ENCODE measurements at places on chromosomes 3 and 15.

GRCh38 chr3:176431991-176432390 lies 765.3 kb downstream of the TBL1XR1 start:
- DNase-seq: no peak

GRCh38 chr3:121724130-121724529 lies 25.4 kb downstream of the GOLGB1 start:
- no peak for DNase-seq

DNA sequence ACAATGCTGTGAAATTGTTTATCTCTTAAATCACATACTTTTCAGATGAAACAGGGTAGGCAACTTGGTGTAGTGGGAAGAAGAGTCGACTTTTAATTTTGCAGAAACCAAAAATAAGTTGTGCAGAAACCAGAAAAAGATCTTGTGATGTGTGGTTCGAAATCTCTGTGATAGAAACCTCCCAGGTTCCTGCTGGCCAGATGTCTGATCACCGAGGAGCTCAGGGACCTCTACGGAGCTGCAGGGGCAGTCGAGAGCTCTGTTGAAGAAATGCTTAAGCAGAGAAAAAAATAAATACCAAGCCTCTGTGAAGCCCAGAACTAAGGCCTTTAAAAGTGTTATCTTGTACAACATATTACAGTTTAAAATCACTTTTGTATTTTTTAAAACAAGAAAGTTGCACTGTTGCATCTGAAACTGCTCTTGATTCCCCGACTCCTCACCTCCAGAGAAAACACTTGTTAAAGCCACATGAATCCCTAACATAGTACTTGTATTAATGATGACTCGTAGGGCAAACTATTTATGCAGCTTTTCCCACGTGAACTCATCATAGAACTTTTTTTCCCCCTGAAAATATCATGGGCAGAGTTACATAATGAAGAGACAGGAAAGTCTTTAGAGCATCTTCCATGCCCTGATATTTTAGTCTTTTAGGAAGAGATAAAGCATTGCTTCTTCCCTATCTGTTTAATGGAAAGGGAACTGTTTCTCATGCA lies 51.3 kb downstream of the CCK start:
- DNase-seq: no peak

- no peak for DNase-seq
Measured at GRCh38 chr3:120487191-120487650, 36.4 kb upstream of the FSTL1 start.

DNA sequence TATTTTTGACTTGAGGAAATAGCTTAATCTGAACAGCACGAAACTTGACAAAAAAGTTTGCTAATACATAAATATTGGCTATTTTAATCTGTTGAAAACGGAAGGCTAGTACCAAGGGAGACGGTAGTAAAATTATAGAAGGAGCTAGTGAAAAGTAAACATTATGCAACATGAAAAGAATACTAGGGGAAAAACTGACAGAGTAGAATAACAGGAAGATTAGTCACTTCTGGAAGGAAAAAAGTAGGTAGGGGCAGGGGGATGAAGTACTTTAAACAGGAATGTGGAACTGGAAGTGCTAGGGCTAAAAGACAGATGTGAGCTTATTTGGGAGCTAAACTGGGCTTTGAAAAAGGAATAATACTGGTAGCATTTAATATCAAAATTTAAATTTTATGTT lies 60.1 kb downstream of the MBNL1 start:
- DNase-seq: no peak

- no peak for DNase-seq
Measured at GRCh38 chr3:32951410-32951811, at the start of gene CCR4. Gene CCR4 (plus strand): TSS chr3:32951644. CDS start chr3:32953423, 1,779 bp downstream.

DNA sequence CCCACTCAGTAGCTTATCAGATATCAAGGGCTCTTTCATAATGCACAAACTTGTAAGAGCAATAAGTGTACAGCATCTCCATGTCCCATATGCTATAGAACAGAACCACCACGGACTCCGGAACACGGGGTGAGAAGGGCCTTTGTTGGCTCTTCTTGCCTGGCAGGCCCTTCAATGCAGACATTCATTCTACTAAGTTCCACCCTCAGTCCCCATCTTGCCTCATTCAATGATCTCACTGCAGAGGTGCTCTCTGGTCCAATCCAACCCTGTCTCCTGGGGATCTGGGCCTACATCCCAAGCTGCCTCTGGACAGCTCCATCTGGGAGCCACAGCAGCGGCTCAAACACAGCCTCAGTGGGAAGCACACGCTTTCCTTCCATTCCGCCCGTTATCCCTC lies 16.8 kb downstream of the HACD2 start:
- DNase-seq: no peak

DNA sequence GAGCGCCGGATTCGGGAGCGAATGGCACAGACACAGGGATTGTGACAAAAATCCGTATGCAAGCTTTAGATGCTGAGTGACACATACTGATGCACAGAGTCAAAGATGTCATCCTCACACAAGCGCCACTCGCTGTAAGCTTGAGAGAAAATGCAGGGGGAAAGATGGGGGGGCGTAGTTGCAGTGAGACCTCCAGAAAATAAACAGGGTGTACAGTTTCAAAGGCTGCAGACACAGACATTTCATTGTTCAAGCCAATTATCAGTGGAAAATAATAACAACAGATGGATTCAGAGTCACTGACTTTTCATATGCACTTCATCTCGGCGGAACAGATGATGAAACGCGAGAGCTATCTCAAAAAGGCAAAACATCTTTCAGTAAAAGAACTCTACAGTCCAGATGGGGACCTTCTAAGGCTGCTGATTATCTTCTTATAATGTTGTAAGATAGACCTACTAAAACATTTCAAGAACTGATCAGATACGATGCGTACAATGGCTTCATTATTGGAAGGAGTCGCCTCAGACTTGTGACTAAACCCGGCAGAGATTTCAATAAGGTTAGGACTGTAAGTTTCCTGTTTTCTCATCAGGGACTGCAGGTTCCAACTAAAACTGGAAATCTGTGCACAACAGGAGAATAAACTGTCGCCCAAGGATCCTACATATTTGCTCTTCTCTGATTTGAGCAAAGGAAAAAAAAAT lies 275.4 kb downstream of the FOXP1 start:
- DNase-seq: no peak

DNA sequence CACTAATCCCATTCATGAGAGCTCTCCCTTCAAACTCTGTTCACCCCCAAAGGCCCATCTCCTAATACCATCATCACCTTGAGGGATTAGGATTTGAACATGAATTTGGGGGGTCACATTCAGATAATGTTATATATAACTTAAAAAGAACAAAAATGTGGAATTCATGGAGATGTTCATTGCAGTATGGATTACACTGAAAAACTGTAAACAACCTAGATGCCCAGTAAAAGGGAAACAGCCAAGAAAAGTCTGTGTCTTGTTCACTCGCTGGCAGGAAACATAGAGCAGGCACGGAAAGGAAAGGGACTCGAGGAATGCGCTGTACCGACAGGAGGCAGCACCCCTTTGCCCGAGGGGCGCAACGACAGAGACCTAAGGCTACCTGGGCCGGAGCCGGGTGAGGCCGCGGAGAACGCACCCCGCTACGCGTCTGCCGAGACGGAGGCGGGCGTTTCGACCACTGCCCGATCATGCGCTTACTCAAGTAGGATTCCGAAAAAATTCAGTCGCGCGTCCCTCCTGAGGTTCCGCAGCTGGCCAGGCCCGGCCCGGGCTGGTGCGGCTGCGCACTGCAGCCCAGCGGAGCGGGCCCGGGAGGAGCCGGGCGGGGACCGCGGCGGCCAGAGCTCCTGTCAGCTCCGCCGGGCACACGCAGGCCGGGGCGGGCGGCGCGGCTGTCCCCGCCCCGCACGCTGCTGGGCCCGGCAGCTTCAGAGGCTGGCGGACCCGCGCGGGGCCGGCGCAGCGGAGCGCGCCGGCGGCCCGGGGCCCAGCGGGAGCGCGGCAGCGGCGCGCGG lies 862 bp upstream of the MAN2A2 start:
- DNase-seq: peak; percentile 57

Measured in stimulated activated CD8-positive, alpha-beta memory T cell treated with anti-CD3 and anti-CD28 coated beads, Interleukin-7, amount 100 ng/mL, for 4 hours (primary cell).